ENCODE measurements at places on chromosomes 12 and 14.

- no peak for DNase-seq
Observed at GRCh38 chr12:124816295-124816854, 47.3 kb downstream of the SCARB1 start.

GRCh38 chr14:100668352-100668751, 58.3 kb upstream of the DLK1 start:
- DNase-seq, result no peak

GRCh38 chr12:57619434-57620244, 8.4 kb downstream of the ARHGEF25 start:
- peak; percentile 14 for DNase-seq

- DNase-seq, result no peak
Observed at GRCh38 chr14:71711619-71712018, 220.6 kb upstream of the RGS6 start.

DNA sequence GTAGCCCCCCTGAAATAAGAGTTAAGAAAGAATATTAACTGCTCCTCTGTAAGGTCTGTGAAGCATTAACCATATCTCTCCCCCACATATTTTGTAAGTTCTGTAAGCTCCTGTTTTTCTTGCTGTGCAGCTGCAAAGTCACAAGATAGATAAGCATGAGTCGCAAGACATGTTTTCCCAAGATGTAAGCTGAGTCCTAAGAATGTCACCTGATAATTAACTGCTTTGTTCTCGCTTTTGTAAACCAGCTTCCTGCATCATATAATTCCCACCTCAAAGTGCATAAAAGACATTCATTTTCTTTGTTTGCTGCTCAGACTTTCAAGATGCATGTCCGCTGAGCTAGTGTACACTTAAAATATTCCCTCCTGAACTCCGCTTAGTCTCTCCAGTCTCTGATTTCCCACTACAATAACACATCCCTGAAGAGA, 27.0 kb upstream of the PHC1 start:
- DNase-seq, result no peak

DNA sequence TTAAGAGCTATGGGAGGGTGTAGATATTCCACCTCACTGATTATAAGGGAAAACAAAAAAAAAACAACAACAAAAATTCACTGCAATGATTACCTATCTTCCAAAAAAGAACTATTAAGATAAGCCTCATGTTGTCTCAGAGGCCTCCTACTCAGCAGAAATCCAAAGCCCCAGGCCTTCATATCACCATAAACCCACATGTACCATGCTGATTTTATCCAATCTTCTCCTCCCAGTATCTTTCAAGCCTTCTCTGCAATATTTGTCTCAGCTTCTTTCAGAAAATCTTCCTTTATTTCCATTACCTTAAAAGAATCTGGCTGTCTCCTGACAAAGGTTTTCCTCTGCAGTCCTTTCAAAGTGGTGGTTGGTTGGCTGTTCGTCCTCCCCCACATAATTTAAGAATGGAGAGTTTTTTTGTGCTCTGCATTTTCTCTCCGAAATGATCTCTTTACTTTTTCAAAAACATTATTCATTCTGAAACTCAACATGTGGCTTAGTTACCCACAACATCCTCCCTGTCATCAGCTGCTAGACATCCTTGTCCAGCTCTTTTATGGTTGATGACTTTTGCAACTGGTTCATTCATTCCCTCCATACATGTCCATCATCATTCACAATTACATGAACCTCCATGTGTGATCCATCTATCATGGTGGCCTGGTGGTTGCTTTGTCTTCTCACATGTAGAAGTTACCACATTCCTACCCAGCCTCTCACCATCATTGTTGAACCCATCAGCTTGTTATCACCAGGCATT, 2.9 kb upstream of the EPYC start:
- DNase-seq, result no peak
